Fibroblast of mammary gland (primary cell): ENCODE measurements at places on chromosomes 3 and 15.

DNA sequence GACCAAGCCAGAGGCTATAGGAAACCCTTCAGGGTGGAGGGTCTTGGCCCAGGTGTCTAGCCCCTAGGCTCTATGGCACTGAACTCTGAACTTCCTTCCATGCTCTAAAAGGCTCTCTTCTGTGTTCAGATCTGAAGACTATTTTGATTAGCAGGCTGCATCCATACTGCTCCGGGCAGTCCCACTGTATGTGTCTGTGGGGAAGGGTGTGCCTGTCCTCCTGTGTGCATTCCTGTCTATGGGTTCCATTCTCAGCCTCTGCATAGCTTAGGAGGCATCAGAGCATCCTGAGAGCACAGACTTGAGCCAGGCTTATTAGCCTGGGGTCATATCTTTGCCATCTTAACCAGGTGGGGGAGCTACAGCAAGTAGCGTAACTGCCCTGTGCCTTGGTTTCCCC lies 38.0 kb downstream of the EXOG start:
- DNase-seq, result no peak

DNA sequence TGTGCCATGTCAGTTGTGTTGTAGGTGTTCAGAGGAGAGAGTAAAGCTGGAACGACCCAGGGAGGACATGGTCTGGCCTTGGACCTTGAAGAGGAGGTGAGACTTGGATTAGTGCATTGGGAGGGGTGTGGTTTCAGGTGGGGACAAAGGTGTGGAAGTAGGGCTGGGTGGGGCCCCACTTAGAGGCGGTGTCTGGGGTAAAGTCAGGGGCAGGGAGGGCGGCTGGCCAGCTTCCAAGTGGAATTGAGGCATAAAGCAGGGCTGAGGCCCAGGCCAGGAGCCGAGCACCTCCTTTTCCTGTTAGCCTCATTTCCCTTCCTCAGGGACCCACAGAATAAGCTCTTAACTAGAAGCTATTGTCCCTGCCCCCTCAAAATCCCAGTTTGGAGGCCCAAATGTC lies 36.2 kb upstream of the FLNB start:
- no peak for DNase-seq

DNA sequence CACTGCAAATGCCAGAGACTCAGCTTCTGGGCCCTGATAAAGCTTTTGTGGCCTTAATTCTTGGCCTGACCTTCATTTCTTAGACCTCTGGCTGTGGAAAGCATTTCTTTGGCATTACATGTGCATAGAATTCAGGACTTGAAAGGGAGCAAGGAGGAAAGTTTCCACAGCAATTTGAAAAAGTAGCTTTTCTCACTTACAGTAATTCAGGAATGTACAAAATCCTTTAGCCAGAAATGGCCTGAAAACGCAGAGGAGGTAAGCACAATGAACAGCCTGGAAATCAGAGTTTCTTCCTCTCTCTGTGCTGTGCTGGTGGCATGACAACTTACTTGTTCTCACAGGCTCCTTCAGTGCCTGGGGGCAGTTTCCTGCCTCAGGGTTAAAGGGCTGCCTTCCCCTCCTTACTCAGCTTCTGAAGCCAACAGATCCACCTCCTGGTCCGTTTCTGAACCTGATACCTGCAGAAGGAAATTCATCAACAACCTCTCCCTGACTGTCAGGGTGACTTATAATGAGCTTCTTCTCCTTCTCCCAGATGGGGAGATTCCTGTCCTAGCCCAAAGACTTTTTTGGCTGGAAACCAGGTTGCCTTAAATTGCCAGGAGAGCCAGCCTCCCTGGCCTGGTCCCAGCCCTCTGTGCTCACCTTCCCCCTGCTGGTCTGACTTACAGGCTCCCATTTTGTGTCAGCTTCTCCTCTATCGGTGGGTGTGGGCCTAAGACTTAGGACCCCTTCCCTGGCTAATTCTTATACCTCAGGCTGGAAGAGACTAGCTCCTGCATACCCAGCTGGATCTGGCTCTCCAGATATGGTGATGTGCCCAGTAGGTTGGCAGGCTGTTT lies 102.3 kb downstream of the MYRIP start:
- no peak for DNase-seq

DNA sequence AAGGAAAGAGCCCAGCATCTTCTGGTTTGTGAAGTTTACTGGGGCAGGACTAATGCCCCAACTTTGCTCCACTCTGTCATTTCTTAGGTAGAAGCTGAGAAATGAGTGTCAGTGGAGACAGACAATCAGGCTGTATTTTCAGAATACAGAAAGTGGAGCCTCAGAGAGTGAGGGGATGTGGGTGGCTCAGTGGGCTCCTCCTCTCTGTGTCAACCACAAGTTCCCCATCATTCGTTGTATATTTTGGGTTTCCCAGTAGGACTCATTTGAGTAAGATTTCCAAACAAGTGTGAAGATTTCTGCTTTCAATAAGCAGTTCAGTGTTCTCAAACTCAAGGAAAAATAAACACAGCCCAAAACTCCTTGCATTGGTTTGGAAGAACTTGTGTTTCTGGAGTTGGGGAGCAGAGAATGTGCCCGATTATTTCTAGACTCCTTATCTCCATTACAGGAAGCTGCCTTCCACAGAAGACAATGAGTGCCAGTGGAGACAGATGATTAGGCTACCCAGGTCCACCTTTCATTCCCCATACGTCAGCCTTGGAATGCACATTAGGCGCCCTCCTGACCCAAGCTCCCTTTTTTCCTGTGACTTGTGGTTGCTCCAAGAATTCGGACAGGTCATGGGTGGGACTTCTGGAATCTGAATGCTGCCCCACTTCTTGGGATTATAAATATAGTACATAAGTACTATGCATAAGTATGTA lies 792.1 kb upstream of the LMCD1 start:
- no peak for DNase-seq

GRCh38 chr15:42102646-42103235 lies 8.4 kb upstream of the PLA2G4D start:
- DNase-seq, result peak; percentile 59

GRCh38 chr3:54279005-54279583 lies 156.7 kb downstream of the CACNA2D3 start:
- peak; percentile 1 for DNase-seq

DNA sequence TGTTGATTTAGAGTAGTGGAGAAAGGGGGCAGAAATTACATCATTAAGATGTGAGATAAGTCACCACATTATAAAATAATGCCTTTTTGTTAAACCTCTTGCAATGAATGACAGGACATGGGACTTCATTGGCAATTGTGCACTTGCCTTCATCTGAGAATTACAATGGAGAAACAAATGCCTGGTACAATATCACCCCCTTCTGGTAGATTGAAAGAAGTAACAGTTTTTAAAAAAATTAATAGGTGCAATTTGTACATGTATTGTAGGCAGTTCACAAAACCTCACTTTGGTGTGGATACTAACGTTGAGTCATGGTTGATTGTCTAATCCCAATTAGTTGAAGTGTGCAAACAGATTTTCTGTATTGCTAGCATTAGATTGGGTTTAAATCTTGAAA lies 4.6 kb upstream of the P2RY14 start:
- peak; percentile 74 for DNase-seq

DNA sequence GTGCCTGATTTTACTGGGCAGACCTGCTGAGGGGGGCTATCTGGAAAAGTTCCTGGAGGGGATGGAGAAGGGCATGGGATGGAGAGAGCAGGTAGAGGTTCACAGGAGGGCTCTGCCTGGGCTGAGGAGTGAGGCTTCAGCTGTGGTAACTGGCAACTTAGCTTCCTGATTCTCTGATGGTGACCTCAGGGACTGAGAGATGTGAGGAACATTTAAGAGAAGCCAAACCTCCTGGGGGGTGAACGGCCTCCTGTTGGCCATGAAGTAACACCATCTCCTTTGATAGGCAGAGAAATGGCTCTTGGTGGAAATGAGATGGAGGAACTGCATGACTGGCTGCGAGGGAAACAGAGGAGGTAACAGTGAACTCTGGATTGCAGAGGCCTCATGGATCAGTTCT lies 97.3 kb upstream of the ROPN1 start:
- DNase-seq, result no peak

DNA sequence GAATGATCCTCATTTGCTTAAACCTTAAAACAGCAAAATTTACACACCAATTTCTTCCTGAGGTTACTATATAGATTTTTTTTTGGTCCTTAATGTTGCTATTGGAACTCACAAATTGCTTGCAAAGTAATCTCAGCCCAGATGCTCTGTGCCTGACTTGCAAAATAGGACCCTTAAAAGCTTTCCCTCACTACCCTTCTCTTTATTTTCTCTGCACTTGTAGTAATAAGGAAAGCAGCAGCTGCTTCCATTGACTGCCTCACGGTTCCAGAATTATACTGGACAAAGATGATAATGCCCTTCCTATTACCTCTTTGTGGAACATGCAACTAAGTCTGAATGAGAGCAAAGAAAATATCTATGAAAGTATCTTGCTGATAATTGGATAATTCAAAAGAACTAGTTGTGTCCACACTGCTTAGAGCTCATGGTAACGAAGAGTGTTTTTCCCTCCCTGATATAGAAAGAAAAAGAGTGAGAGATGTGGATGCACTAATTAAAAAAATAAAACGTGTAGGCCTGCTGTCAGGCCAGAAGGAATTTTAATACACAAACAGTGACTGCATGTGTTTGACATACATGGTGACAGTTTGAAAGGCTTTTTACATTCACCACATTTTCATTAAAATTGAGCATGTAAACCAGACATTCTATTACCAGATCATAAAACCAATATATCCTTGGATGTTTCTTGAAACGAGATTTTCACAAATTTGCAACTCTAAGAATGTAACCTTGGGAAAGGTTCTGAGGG lies 783.1 kb downstream of the GBE1 start:
- DNase-seq, result no peak

DNA sequence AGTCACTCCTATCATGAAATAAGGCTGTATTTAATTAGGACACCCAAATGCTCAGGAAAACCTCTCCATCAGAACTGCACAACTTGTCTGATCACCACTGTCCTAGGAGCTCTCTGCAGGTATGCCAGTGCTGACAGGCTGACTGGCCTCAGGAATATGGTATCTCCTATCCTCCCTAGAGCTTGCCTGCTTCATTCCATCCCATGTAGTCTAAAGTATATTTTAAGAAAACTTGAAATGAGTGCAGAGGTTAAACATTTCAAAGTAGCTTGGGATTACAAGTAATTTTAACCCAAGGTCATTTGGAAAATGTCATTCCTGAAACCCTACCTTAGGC lies 23.7 kb downstream of the FILIP1L start:
- DNase-seq, result no peak

DNA sequence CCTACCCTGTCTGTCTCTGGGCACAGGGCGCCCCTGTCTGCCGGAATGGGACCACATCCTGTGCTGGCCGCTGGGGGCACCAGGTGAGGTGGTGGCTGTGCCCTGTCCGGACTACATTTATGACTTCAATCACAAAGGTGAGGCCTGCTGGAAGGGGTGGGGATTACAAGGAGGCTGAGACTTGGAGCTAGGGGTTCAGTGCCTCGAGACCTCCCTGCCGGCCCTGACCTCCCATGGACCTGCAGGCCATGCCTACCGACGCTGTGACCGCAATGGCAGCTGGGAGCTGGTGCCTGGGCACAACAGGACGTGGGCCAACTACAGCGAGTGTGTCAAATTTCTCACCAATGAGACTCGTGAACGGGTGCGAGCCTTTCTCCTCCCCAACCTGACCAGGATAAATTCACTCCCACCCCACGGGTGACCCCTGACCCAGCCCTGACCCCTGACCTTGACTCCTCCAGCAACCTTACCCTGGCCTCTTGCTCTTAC lies 20.4 kb downstream of the PTH1R start:
- DNase-seq, result no peak

- peak; percentile 53 for DNase-seq
These were observed 48.9 kb upstream of the POLG start for GRCh38 chr15:89383365-89384175.

DNA sequence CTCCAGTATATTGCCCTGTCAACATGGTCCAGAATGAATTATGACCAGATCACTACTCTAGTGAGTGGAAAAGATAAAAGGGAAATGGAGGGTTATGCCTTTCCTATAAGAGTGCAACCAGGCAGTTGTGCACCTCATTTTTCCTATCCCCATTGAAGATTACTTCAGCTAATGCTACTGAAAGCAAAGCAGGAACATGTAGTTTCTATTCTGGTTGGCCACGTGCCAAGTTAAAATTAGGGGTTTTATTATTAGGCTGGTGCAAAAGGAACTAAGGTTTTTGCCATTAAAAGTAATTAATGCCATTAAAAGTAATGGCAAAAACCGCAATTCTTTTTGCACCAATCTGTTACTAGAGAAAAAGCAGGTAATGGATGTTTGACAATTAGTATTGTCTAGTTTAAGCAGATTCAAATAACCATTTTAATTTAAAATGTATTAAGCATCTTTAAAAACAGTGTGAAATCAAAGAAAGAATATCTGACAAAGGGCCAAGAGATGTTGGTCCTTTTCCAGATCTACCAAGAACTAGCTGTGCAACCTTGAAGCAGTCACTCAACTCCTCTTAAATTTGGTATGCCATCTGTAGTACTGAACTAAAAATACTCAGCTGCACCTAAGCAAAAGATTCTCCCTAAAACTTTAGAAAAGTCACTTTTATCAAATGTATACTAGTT lies 567.5 kb upstream of the CCDC54 start:
- no peak for DNase-seq

DNA sequence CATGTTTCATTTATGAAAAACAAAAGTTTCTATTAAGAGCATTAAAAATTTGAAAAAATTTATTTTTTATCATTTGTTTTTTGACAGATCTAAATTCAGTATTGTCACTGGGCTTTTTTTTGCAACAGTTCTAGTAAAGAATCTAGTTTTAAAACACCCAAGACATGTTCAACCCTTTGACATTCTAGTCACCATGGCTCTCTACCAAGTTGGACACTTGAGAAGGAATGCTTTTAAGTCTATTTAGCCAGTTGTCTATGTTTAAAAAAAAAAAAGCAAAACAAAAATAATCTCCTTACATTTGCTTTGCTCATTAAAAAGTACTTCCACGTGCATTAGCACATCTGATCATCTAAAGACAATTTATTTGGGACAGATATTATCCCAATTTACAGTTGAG lies 417.5 kb downstream of the RSL24D1 start:
- DNase-seq, result no peak

- DNase-seq, result no peak
These were observed 25.2 kb upstream of the CCK start for GRCh38 chr3:42290966-42291714.

DNA sequence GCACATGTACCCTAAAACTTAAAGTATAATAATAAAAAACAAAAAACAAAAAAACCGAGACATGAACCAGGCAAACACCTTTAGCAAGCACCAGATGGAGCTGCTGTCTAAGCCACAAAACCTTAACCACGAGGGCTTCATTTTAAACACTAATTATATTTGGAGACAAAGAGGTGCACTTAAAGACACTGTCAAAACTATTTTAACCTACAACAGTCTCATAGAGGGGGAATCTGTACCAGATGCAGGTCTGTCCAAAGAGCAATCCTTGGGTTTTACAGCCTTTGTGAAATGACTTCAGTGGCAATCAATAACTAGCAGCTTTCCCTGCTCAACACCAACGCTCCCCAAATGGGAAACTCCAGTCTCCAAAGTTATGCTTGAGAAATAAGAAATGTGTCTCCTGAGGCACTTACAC lies 115.7 kb upstream of the TSPAN3 start:
- peak; percentile 49 for DNase-seq

GRCh38 chr3:123629747-123630047 lies 44.8 kb upstream of the HACD2 start:
- DNase-seq, result no peak
